ENCODE measurements at places on chromosomes 7 and 10. TPM values are rescaled to one million over a fixed set of nuclear protein-coding genes. Genes with fewer than 3 reads are reported as not detected.

Gene CCDC3
- 54.2 TPM for polyA plus RNA-seq

DNA sequence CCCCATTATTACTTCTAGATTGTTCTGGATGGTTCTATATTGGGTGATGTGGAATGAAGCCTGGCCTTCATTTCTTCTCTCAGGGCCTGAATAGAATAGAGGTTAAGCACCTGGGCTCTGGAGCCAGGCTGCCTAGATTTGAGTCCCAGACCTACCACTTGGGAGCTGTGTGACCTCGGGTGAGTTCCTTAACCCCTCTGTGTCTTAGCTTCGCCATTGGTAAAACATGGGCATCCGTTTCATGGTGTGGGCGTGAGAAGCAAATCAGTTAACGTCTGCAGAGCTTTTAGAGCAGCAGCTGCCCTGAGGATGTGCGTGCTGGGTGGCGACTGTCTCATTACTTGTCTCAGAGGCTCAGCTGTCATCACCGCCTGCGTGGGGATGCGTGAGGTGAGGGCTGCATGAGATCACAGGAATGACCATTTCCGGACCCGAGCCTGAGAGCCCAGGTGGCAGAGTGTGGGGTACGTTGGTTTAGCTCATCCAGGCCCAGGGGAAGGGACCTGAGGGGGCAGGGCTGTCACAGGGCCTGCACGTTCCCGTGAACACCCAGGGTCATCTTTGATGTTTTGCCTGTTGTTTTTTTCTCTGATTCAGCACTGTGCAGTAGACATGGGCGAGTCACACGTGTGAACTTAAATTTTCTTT is 9.7 kb downstream of the AGAP3 start:
- no peak for DNase-seq

- DNase-seq, result no peak
These were observed 51.2 kb downstream of the ANLN start for GRCh38 chr7:36440880-36441279.

DNA sequence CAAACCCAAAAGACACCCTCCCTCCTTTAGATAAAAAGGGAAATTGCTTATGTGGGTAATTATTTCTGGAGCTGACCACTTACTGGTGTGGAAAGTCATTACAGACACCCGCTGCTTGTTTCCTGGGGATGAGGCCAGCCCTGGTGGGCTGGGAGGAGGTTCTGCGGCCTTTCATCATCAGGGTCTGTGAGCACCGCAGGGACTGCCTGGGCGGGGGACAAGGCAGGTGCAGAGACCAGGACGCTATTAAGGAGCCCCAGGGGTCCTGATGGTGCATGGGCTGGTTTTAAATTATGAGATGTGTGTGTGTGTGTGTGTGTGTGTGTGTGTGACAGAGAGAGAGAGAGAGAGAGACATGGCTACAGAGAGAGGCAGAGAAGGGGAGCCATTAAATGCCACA is 171.2 kb downstream of the DNAJB6 start:
- DNase-seq, result no peak

- no peak for DNase-seq
These were observed 35.9 kb downstream of the ITGB1 start for GRCh38 chr10:32922170-32922569.

- DNase-seq, result no peak
These were observed 186.8 kb upstream of the NEBL start for GRCh38 chr10:21083861-21084260.

- DNase-seq, result no peak
These were observed 5.8 kb downstream of the CFAP69 start for GRCh38 chr7:90250601-90251303.

Gene PRPF18
- 26.4 TPM for polyA plus RNA-seq

- DNase-seq, result no peak
These were observed 117.1 kb downstream of the AOAH start for GRCh38 chr7:36606976-36607720.

- DNase-seq, result no peak
These were observed 885.2 kb upstream of the AUTS2 start for GRCh38 chr7:68712956-68713495.

DNA sequence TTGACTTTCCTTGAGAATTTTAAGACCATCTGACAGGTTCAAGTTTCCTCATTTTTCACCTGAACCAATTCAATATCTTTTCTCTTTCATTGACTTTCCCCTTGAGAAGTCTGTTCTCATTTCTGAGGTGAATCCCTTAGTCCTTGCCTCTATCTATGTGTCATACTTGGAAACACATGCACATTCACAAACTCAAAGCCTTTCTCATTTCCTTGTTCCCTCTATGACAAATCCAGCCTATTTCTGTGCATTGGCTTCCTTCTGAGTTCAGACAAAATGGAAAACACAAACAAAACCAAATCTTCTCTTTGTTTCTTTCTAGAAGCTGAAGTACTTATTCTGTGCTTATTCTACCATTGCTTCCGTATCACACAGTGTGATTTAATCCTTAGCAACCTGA is 13.8 kb downstream of the PTTG1IP2 start:
- DNase-seq, result no peak

DNA sequence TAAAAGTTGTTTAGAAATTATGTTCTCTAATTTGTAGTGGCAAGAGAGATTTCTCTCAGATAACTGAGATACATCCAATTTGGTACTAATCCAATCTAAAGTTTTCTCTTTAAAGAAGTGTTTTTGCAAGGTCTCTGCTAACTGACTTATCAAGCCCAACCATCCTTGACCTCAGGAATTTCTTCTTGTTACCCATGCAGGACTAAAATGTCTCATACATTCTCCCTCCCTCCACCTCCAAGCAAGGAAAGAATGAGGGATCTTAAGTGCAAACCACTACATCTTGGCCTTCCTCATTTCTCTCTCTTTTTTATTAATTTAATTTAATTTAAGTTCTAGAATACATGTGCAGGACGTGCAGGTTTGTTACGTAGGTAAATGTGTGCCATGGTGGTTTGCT is 12.8 kb downstream of the NRAP start:
- DNase-seq, result no peak

Gene C10orf67
- polyA plus RNA-seq, result 0.01 TPM

GRCh38 chr7:83267141-83267631 is 104.5 kb upstream of the PCLO start:
- no peak for DNase-seq

Gene NPFFR1
- 0.01 TPM for polyA plus RNA-seq

Gene SFTPA1
- polyA plus RNA-seq, result 0.39 TPM

GRCh38 chr7:30671793-30672465 is 10.3 kb downstream of the CRHR2 start:
- DNase-seq, result no peak

DNA sequence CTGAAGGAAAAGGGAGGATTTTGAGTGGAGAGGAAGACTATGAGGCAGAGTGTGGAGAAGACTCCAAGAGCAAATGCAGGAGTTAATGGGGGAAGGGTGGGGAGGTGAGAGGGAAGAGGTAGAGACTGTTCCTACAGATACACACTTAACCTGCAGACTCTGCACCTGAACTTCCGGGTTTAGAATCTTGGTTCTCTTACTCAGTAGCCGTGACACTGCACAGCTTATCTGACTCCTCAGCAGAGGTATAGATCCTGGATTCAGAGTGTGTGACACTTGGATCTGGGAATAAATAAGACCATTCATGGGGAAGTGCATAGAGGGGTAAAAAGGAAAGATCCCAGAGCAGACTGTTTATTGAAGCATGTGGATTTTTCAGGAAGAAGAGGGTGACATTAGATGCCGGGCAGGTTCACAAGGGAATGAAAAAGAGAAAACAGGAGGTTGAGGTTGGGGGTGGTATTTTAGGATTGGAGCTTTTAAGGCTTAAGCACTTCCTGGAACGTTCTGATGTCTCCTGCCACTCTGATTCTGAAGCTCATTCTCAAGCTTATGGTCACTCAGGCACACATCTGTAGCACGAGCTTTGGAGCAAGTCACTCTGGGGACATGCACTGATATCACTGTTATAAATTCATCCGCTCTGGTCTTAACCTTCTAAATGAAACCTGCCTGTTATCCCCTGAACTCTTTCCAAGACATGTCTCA is 5.7 kb upstream of the ZC3HAV1L start:
- no peak for DNase-seq

Gene FBH1
- 38.2 TPM for polyA plus RNA-seq

GRCh38 chr10:99234041-99234790 is 1.4 kb downstream of the HPSE2 start:
- DNase-seq, result peak; percentile 69

DNA sequence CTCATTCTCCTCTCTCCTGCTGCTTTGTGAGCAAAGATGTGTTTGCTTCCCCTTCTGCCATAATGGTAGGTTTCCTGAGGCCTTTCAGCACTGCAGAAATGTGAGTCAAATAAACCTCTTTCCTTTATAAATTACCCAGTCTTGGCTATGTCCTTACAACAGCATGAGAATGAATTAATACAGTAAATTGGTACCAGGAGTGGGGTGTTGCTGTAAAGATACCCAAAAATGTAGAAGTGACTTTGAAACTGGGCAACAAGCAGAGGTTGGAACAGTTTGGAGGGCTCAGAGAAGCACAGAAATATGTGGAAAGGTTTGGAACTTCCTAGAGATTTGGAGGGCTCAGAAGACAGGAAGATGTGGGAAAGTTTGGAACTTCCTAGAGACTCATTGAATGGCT is 388.7 kb upstream of the GHITM start:
- DNase-seq, result no peak

DNA sequence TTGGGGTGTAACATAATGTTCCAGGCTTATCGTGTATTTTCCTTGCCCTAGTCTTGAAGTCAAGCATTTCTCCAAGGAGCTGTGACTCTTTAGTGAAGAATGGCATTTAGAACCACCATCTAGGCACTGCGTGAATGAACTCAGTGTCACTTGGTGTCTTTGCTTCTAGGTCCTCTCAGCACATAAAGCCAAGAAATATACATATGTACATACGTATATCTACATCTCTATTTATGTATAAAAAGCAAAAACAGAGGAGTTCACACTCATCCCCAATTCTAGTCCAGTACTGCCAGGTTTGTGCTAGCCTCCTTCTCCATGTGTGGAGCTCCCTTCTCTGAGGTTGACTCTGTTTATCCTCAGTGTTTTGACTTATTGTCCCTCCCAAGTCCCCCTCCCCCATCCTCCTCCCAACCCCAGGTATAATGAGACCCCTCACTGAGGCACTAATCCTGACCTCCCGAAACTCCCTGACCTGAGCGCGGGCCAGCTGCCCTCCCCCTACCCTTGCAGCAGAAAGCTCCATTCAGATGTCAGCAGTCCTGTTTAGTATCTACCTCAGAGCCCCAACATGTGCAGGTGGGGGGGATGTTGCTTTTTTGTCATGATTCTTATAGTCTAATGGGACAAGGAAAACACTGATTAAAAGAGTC is 61.5 kb downstream of the GDI2 start:
- no peak for DNase-seq

DNA sequence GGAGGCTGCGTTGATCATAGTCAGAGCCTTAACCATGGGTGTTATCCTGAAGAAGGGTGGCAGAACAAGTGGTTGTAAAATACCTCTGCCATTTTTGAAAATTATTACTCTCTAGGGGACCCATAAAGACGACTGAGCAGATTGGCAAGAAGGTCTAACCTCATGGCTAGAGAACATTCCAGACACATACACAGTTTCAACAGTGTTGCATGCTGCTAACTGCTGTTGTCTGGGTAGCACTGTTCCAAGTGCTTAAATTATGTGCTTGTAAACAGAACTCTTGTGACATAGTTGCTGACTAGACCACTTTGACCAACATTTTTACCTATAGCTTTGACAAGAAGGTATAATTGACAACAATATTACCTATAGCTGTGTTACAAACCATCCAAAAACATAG is 46.1 kb upstream of the FOXP2 start:
- DNase-seq, result no peak

Gene CALML3
- not detected for polyA plus RNA-seq

Gene RARRES2
- polyA plus RNA-seq, result 7.3 TPM

DNA sequence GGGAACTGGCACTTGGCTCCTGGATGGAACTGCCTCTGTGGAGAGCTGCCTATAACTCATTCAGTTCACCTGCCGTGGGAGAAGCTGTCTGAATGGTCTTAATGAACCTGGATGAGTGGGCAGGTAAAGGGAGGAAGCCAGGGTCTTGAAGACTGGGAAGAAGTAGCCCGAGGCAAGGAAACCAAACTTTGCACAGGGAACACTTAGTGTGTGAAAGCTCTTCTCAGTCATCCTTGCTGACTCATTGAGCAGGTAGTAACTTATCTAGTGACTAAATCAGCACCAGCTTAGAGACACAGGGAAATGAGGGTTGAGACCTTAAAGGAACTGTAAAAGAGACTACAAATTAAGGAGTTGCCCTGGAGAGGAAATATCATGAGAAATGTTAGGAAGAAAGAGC is 9.9 kb downstream of the LRRC4 start:
- no peak for DNase-seq

Gene CTAGE6
- not detected for polyA plus RNA-seq

GRCh38 chr10:69896606-69897231 is 95.0 kb downstream of the COL13A1 start:
- no peak for DNase-seq

Gene MYH16
- not detected for polyA plus RNA-seq

DNA sequence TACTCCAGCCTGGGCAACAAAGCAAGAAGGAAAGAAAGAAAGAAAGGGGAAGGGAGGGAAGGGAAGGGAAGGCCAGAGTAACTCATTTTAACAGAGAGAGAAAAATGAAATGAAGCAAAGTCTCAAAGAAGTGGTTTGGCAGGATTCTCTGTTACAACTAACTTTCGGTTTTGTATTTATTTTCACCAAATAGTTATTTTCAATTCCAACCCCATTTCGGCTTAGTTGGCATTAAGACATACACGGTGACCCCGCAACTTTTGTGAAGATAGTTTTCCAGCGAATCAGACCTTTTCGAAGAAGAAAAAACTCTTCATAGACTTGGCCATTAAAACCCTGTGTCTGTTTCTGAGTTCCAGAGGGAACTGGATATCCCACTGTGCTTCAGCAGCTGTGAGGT is 45.2 kb upstream of the LYZL2 start:
- DNase-seq, result no peak

- DNase-seq, result no peak
These were observed 42.3 kb upstream of the SORCS1 start for GRCh38 chr10:107206833-107207232.

- DNase-seq, result no peak
These were observed 40.6 kb upstream of the VKORC1L1 start for GRCh38 chr7:65832281-65832680.

Gene CCDC71L
- polyA plus RNA-seq, result 2.8 TPM

Gene SFTPD
- polyA plus RNA-seq, result not detected

GRCh38 chr7:71706597-71706975 is 574.6 kb downstream of the GALNT17 start:
- no peak for DNase-seq

DNA sequence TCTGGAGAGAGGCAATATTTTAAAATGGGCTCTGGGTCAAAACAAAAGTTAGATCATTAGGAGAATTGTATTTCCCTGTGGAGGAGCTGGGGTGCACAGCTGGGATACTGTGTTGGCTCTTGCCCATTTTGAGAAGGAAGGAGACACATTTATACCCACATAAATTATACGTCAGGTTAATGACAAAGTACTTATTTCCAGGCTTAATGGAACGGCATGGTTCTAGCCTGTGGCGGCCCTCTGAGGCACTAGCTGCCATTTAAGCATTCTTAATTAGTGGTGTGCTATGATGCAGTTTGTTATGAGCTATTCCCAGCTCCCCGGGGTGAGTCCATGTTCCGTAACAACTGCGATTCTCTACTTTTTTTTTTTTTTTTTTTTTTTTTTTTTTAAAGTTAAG is 193.5 kb downstream of the SEC23IP start:
- DNase-seq, result no peak

All from psoas muscle (tissue), 8 donors.